Activated T-helper 17 cell treated with anti-CD3 and anti-CD28 coated beads, Interleukin-2, amount 50 U/mL, for 72 hours (primary cell): ENCODE measurements at places on chromosomes 7 and 10. TPM values are rescaled to one million over a fixed set of nuclear protein-coding genes. Genes with fewer than 3 reads are reported as not detected.

Gene SPDYE9
- total RNA-seq = not detected

Gene PTF1A
- not detected for total RNA-seq

Gene STAMBPL1
- total RNA-seq = 27.6 TPM

Gene CC2D2B
- 0.24 TPM for total RNA-seq

Gene LRMDA
- not detected for total RNA-seq

Gene C10orf62
- total RNA-seq = not detected

Gene ZNF804B
- not detected for total RNA-seq

Gene LRRC61
- 32.7 TPM for total RNA-seq

Gene DEPP1
- 0.73 TPM for total RNA-seq

Gene SPAG6
- not detected for total RNA-seq

Gene SKIDA1
- total RNA-seq = 0.95 TPM

Gene KAZALD1
- 0.45 TPM for total RNA-seq

Gene HTRA1
- not detected for total RNA-seq

DNA sequence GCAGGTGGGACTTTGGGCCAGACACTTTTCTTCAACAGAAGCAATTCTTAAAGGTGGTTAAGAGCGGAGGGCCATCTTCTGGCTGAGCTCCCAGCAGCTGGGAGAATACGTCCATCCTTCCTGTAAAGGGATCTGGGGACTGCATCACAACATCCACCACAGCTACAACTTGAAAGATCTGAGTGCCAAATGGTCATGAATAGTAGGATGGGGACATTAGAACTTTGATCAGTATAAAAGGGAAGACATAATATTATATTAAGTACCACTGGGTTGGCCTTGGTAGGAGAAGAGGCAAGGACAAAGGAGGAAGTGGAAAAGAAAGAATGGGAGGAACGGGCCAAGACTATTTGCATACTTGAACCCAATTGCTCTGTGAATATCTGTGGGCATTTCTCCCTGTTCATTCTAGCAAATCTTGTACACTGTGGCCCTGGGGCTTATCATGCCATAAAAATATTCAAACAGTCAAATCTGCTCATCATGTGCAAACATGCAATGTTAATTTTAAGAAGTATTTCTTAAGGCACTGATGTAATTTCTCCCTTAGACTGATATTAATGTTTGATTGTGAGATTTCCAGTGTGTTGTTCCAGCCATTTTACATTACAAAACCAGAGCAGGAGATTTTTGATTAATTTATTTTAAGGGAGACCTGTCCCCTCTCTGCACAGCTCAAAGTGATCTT is 65.5 kb upstream of the CREB5 start:
- H3K27me3 ChIP-seq = peaks cover 22% of the 10 kb centered on the region
- no peak overlapping the region for H3K4me3 ChIP-seq
- H3K27ac ChIP-seq = no peak overlapping the region

DNA sequence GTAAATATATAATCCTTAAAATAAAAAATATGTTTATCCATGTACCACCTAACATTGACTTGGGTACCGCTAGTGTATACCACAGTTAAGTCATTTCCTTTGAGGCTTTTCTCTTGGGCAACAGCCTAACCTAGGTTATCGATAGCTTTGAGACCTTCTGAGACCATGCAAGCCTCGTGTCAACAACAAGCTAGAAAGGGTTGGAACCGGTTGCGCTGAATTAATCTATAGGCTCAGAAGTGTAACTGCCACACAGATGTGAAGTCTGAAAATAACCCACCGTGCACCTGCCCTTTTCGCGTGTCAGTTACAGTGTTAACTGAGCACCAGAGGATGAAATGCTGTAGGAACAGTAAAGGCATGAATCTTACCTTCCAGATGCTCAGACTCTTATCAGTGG is 59.8 kb downstream of the ARID5B start:
- peaks cover 37% of the 10 kb centered on the region for H3K4me1 ChIP-seq
- ATAC-seq = peak; percentile 51
- no peaks in the 10 kb centered on the region for H3K27me3 ChIP-seq
- H3K27ac ChIP-seq = peak overlapping the region; percentile 93
- peak overlapping the region; percentile 81 for H3K4me3 ChIP-seq

DNA sequence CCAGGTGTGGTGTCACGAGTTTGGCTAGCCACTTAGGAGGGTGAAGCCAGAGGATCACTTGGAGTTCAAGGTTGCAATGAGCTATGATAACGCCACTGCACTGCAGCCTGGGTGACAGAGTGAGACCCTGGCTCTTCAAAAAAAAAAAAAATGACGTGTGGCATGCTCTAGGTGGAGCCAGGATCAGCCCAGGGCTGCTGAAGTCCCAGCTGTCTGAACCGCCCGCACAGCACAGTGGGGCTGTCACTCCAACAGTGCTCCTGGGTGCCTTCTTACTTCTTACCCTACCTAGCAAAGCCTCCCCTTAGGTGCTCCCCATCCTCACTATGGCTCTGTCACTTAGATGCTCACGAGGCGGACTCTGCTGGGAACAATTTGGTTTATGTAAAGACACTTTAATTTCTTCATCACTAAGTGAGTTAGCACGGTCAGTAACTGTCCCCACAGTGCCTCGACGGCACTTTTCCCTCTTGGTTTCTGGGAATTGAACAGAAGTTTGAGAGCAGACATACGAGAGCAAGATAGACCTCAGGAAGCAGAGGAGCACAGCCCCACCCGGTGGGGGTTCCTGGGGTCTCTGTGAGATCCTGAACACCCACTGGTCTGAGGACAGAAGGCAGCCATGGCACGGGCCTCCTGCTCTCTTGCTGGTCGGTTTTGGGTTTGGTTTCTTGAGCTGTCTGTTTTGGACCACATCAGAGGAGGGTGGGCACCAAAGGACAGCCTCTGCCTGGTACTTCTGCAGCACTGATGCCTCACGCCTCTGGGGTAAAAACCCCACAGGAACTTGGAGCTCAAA is 66.2 kb upstream of the BTBD16 start:
- H3K4me3 ChIP-seq = no peak overlapping the region
- H3K27me3 ChIP-seq = peaks cover 3% of the 10 kb centered on the region
- H3K4me1 ChIP-seq = no peaks in the 10 kb centered on the region
- H3K36me3 ChIP-seq = no peaks in the 10 kb centered on the region

GRCh38 chr10:5840314-5841307 is 27.4 kb upstream of the GDI2 start:
- H3K36me3 ChIP-seq = no peaks in the 10 kb centered on the region
- no peak overlapping the region for H3K4me3 ChIP-seq
- H3K27me3 ChIP-seq = peaks cover 3% of the 10 kb centered on the region
- H3K27ac ChIP-seq = no peak overlapping the region
- ATAC-seq = no peak

GRCh38 chr10:117166418-117167345 is 28.6 kb upstream of the VAX1 start:
- H3K4me3 ChIP-seq = peak overlapping the region; percentile 39

DNA sequence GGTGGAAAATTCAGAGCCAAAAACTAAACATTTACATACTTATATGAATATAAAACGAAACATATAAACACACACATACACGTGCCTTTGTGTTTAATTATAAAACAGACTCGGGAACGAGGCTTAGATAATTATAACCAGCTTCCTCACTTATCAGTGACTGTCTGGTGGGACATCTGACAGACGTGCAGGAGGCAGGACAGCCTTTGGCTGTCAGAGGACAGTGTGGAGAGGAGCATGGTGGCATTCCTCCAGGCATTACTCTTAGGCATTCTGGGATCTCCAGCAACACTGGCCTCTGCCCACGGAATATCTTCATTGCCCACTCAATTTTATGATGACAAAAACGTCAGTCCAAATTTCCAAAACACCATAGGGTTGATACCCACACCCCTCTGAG is 262.2 kb upstream of the NFE2L3 start:
- no peak for ATAC-seq
- H3K4me3 ChIP-seq = no peak overlapping the region
- H3K27me3 ChIP-seq = peaks cover 20% of the 10 kb centered on the region
- H3K4me1 ChIP-seq = peaks cover 11% of the 10 kb centered on the region

DNA sequence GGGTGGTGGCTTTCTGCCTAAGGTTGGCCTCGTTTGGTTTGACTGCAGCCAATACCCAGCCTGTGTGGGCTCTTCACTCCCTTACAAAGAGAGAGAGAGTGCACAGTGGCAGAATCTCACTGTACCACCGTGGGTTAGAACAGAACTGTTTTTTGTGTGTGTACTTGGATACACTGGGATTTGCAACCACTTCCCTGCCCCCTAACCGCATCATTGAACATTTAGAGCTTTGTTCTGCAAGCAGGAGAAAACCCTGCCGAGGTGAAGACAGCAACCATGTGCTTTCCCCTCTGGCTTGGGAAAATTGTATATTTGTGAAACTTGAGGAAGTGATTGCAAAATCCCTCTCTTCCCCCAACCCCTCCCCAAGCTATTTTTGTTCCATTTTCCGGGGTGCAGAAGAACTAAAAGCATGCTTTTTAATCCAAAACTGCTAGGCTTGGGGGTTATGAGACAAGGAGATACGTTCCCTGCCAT is 201.2 kb downstream of the TCF7L2 start:
- H3K4me3 ChIP-seq = no peak overlapping the region
- peaks cover 6% of the 10 kb centered on the region for H3K36me3 ChIP-seq
- no peaks in the 10 kb centered on the region for H3K4me1 ChIP-seq
- H3K27me3 ChIP-seq = no peaks in the 10 kb centered on the region
- no peak overlapping the region for H3K27ac ChIP-seq
- ATAC-seq = no peak

GRCh38 chr7:51335057-51335456 is 18.4 kb upstream of the COBL start:
- ATAC-seq = no peak
- no peaks in the 10 kb centered on the region for H3K4me1 ChIP-seq
- no peaks in the 10 kb centered on the region for H3K27me3 ChIP-seq
- no peak overlapping the region for H3K4me3 ChIP-seq
- H3K27ac ChIP-seq = no peak overlapping the region
- no peaks in the 10 kb centered on the region for H3K36me3 ChIP-seq

GRCh38 chr10:53573498-53573897 is 800.9 kb upstream of the MBL2 start:
- no peak overlapping the region for H3K27ac ChIP-seq
- H3K4me1 ChIP-seq = no peaks in the 10 kb centered on the region
- H3K27me3 ChIP-seq = no peaks in the 10 kb centered on the region
- no peaks in the 10 kb centered on the region for H3K36me3 ChIP-seq
- no peak overlapping the region for H3K4me3 ChIP-seq
- no peak for ATAC-seq

DNA sequence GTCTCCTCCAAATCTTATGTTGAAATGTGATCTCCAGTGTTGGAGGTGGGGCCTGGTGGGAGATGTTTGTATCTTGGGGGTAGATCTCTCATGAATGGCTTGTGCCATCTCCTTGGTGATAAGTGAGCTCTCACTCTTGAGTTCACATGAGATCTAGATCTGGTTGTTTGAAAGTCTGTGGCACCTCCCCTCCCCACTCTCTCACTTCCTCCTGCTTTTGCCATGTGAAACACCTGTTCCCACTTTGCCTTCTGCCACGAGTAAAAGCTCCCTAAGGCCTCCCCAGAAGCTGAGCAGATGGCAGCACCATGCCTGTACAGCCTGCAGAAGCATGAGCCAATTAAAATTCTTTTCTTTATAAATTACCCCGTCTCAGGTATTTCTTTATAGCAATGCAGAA is 23.5 kb downstream of the TMEM229A start:
- peaks cover 5% of the 10 kb centered on the region for H3K27me3 ChIP-seq
- H3K4me3 ChIP-seq = no peak overlapping the region
- H3K27ac ChIP-seq = no peak overlapping the region
- no peak for ATAC-seq
- no peaks in the 10 kb centered on the region for H3K36me3 ChIP-seq
- no peaks in the 10 kb centered on the region for H3K4me1 ChIP-seq

DNA sequence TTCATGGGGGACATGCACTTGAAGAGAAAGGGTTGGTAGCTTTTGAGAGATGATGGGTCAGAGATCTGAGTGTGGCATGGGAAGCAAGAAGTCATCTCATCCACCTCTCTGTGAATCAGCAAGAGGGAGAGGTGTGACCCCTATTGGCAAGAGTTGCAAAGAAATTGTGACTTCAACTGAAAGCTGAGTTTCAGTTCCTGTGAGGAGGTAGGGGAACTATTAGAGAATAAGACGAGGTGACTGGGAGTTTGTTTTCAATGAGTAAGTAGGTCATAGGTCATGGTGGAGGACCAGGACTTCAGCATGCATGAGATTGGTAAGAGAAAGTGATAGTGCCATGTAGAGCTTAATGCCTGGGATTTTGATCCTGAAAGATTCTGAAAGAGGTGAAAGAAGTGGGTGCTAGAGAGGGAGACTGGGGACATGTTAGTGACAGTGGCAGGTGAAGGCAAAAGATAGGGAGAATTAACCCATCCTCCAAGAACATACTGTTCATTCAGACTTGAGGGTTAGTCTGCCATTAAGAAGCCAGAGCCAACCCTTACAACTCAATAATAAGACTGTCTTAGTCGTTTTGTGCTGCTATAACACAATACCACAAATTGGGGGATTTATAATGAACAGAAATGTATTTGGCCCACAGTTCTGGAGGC is 75.5 kb upstream of the CAPZA2 start:
- H3K27ac ChIP-seq = no peak overlapping the region
- no peak overlapping the region for H3K4me3 ChIP-seq
- no peaks in the 10 kb centered on the region for H3K36me3 ChIP-seq
- peak; percentile 94 for ATAC-seq
- no peaks in the 10 kb centered on the region for H3K4me1 ChIP-seq
- H3K27me3 ChIP-seq = peaks cover under 1% of the 10 kb centered on the region

DNA sequence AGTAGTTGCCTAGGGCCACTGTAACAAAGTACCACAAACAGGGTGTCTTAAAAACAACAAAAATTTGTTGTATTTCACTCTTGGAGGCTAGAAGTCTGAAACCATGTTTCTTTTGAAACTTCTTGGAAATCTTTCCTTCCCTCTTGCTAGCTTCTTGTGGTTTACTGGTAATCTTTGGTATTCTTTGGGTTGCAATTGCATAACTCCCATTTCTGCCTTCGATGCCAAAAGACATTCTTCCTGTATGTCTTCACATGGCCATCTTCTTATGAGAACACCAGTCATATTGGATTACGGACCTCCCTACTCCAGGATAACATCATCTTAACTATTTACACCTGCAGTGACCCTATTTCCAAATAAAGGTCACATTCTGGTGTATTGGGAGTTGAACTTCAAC is 357.4 kb downstream of the PPP1R3A start:
- H3K27me3 ChIP-seq = no peaks in the 10 kb centered on the region
- no peak overlapping the region for H3K4me3 ChIP-seq
- no peaks in the 10 kb centered on the region for H3K4me1 ChIP-seq
- no peak for ATAC-seq

DNA sequence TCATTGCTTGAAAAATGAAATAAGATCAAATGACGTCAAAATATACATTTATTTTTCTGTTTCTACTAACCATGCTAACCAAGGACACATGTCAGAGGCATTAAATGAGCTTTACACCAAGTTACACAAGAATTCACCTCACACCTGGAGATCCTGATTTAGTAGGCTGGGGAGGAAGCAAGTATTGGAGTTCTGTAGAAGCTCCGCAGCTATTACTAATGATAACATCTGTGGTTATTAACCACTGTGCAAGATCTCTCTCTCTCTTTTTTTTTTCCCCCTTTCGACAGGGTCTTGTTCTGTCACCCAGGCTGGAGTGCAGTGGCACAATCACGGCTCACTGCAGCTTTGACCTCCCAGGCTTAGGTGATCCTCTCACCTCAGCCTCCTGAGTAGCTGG is 104.0 kb downstream of the ZNF22 start:
- no peak for ATAC-seq
- H3K36me3 ChIP-seq = no peaks in the 10 kb centered on the region
- no peaks in the 10 kb centered on the region for H3K4me1 ChIP-seq
- H3K27me3 ChIP-seq = peaks cover 39% of the 10 kb centered on the region
- no peak overlapping the region for H3K4me3 ChIP-seq

GRCh38 chr10:71796749-71797405 is 23.6 kb upstream of the VSIR start:
- H3K36me3 ChIP-seq = no peaks in the 10 kb centered on the region
- no peak overlapping the region for H3K27ac ChIP-seq
- H3K4me3 ChIP-seq = no peak overlapping the region

- no peaks in the 10 kb centered on the region for H3K4me1 ChIP-seq
- H3K27ac ChIP-seq = no peak overlapping the region
- ATAC-seq = no peak
- no peaks in the 10 kb centered on the region for H3K27me3 ChIP-seq
- H3K36me3 ChIP-seq = no peaks in the 10 kb centered on the region
Measured at GRCh38 chr10:57260175-57260574, 899.1 kb upstream of the ZWINT start.
